HFF-Myc (cell line): ENCODE measurements at places on chromosomes 16 and 17.

- no peak for DNase-seq
These were observed 54.8 kb upstream of the MTMR4 start for GRCh38 chr17:58569196-58569595.

DNA sequence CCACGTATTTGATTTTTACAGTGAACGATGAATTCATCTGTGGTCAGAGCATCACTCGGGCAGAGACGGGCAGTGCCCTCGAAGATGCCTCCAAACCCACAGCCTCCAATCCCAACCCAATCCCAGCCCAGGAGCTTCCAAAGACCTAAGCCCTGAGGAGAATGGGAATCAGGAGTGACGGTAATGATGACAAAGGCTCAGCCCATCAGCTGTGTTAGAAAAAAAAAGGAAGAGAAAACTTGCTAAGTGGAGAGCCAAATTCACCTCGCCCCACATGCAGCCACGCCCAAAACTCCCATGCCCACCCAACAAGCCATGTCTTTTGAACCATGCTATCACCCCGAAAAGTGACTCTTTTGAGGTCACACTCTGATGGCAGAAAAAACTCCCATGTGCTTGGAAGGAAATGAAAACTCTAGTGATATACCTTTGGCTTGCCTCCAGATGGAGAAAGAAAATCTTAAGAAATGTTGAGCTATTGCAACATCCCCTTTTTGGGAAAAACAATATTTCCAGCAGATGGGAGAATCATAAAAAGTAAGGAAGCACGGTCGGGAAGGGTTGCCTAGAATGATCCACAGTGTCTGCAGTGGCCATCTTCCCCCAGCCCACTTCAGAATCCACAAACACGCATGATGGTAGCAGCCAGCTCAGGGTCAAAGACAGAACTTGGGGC lies 37.7 kb downstream of the XYLT1 start:
- no peak for DNase-seq

- no peak for DNase-seq
These were observed 111.7 kb downstream of the SPECC1 start for GRCh38 chr17:20120836-20121235.

- DNase-seq = no peak
These were observed 111.7 kb upstream of the FOXF1 start for GRCh38 chr16:86398622-86399021.

DNA sequence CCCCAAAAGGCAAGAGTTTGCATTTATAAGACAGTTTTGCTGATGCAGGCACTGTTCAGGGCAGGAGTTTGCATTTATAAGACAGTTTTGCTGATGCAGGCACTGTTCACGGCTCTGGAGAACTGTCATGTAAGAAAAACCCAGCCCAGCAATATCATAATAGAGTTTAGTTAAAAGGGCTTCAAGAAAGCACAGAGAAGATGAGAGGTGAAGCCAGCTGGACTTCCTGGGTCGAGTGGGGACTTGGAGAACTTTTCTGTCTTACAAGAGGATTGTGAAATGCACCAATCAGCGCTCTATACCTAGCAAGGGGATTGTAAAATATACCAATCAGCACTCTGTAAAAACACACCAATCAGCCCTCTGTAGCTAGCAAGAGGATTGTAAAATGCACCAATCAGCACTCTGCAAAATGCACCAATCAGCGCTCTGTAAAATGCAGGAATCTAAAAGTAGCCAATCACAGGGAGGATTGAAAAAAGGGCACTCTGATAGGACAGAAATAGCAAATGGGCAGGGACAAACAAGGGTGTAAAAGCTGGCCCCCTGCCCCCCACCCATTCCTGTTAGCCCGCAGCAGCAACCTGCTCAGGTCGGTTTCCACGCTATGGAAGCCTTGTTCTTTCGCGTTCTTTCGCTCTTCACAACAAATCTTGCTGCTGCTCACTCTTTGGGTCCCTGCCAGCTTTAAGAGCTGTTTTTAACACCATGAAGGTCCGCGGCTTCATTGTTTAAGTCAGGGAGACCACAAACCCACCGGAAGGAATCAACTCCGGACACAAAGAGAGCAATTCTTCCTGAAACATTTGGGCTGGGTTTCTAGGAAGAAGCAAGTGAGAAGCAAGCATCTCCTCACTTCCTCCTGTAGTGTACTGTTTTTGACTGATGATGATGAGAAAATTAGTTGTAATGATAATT lies 1.8 kb upstream of the CBX1 start:
- DNase-seq = no peak

DNA sequence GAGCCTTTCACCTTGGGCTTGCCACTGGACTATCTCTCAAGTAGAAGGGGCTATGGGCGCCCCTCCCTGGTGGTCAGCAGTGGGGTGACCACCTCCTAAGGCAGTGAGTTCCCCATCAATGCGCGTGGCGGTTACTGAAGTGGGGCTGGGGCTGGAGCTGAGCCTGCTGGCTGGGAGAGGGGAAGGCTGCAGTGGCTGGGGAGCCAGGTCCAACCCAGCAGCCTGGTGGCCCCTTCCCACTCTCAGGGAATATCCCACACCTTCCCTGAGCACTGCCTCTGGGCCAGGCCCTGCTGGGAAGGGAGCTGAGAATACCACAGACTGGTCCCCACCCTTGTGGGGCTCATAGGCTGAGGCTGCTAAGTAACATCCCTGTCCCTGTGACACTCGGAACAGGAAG lies 19.8 kb upstream of the MPRIP start:
- DNase-seq = no peak

GRCh38 chr17:43900858-43901754 lies 6.2 kb downstream of the MPP2 start:
- no peak for DNase-seq

GRCh38 chr16:81996664-81997509 lies 14.4 kb downstream of the SDR42E1 start:
- peak; percentile 20 for DNase-seq

GRCh38 chr16:89101303-89102040 lies 7.8 kb downstream of the ACSF3 start:
- no peak for DNase-seq

- no peak for DNase-seq
These were observed 95.7 kb downstream of the RAB11FIP4 start for GRCh38 chr17:31487063-31487647.

GRCh38 chr16:11329071-11329491 lies 16.2 kb upstream of the RMI2 start:
- no peak for DNase-seq

DNA sequence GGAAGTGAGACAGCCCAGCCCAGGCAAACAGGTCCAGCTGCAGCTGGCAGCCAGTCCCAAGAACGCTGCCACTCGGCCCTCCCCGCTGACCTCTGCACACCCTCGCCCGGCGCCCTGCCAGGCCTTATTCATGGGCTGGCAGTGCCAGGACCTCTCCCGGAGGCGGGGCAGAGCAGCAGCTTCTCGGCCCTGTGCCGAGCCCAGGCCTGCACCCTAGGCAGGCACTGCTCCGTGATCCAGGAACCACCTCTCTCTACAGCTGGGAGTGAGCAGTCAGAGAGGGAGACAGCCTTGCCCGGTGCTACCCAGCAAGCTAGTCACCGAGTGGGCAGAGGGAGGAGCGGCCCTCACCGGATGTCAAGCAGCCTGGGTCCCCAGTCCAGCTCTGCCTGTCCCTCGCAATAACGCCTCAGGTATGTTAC lies 79.9 kb upstream of the CBX4 start:
- DNase-seq = no peak

DNA sequence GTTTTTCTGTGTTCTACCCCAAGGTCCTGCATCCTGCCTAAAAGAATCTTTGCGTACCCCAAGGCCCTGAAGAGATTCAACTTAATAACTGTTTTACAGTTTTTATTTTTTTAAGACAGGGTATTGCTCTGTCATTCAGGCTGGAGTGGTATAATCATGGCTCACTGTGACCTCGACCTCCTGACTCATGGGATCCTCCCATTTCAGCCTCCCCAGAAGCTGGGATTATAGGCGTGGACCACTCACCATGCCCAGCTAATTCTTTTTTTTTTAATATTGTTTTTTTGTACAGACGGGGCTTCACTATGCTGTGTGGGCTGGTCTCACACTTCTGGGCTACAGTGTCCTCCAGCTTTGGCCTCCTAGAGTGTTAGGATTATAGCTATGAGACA lies 9.3 kb upstream of the FAAP100 start:
- no peak for DNase-seq

GRCh38 chr17:48023400-48024148 lies 14.0 kb downstream of the COPZ2 start:
- no peak for DNase-seq

GRCh38 chr17:76270127-76270592 lies 5.0 kb downstream of the UBALD2 start:
- no peak for DNase-seq

DNA sequence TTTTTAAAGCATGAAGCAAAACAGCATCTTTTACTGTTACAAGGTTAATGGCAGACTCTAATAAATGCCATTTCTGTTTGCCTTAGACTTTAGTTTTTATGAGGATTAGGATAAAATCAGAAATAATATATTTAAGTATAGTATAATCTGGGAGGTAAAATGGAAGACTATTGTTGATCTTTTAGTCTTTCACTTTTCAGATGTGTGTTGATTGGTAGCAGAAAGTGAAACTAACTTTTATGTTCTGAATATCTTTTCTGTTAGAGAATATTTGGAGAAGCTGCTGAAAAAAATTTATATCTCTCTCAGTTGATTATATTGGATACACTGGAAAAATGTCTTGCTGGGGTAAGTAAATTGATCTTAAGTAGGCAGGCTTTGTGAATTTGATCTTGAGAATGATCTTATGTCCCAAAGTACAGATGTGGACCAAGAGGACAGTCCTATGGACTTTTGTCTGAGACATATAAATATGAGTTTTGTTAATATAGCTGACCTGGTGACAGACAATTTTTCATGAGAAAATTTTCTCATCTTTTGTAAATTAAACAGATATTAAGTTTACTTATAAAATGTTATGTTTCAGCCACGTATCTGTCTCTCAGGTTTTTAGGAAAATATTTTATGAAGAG lies 64.1 kb downstream of the NF1 start:
- no peak for DNase-seq

GRCh38 chr17:19273731-19274130 lies 36.6 kb downstream of the EPN2 start:
- no peak for DNase-seq

- DNase-seq = no peak
These were observed 1.5 kb downstream of the RRAD start for GRCh38 chr16:66923866-66924265.

- no peak for DNase-seq
These were observed 7.8 kb upstream of the KIAA0513 start for GRCh38 chr16:85019659-85020245.

DNA sequence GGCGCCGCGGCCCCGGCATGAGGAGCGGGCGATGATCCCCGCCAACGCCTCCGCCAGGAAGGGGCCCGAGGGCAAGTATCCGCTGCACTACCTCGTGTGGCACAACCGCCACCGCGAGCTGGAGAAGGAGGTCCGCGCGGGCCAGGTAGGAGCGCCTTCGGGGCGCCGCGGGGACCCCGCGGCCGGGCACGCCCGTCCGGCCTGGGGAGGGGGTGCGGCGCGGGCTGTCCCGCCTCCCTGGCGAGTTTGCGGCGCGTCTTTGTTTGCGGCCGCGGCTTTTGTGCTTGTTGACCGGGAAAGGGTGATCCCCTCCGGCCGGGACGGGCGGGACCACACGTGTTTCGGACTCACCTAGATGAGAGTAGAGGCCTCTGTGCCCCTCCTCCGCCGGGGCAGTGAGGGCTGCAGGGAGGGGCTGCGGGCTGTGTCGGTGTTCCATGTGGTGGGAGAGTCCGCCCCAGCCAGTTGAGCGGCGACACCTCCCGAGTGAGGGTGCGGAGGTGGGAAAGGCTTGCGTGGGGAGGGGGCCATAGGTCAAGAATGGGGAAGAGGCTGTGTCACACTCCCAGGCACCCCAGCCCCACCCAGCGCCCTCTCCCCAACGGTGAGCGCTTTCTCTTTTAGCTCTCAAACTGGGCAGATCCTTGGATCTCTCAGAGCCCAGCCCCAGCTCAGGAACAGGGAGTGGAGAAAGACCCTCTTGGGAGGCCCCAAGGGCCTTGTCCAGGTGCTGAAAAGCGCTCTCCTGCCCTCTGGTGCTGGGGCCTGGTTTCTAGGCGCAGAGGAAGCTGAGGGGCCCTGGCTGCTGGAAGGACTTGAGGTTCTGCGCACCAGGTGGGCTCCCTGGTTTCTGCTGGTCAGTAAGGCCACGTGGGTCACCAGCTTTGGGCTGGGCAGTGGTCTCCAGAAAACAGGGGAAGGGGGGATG lies 923 bp downstream of the ANKRD13B start:
- DNase-seq = no peak

- DNase-seq = no peak
These were observed 61.2 kb upstream of the ABCC11 start for GRCh38 chr16:48308535-48308934.

DNA sequence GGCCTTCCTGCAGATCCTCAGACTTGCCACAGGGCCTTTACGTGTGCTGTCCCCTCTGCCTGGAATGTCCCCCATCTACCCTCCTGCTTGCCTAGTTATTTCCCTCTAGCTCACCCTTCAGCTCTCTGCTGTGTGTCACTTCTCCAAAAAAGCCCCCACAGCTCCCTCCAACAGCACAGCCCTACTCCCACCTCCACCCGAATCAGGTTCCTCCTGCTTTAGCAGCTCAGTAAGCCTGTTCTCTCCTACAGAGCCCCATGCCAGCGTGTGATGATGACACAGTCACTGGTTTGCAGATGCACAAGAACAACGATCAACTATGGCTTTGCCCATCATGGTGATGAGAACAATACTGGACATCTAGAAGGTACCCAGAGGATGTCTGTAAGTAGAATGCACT lies 7.1 kb upstream of the SAMD14 start:
- no peak for DNase-seq

- no peak for DNase-seq
These were observed 76.3 kb downstream of the USP32 start for GRCh38 chr17:60315650-60316049.

DNA sequence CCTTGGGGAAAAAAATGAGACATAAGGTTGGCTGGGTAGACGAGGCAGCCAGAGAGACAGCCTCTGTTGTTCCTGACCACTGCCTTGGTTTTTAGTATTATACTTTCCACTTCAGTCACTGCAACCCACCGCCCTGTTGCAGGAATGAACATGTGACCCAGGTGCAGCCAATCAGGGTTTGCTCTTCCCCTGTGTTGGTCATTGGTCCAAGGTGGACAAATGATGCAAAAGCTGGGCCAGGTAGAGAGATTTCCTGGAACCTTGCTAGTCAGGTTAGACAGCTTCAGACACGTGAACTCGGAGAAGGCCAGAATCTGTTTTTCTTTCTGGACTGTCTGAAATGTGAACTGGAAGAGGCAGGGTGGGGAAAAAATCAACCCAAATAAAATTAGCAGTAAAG lies 452.4 kb upstream of the RBFOX1 start:
- no peak for DNase-seq

DNA sequence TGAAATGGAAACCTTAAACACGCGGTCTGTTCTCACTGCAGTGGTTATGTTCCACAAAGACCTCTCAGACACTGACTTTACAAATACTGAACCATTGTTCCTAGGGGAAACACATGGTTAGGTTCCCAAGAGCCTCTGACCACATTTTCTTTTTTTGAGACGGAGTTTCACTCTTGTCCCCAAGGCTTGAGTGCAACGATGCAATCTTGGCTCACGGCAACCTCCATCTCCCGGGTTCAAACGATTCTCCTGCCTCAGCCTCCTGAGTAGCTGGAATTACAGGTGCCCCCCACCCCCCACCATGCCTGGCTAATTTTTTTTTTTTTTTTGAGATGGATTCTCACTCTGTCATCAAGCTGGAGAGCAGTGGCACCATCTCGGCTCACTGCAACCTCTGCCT lies 179.7 kb downstream of the RBFOX3 start:
- no peak for DNase-seq

- DNase-seq = no peak
These were observed at the start of gene MNT for GRCh38 chr17:2400877-2401425. Gene MNT, minus strand, starts transcription at chr17:2401060. Its CDS starts 348 bp downstream, at chr17:2400712.

- DNase-seq = no peak
These were observed 78.3 kb downstream of the RPA1 start for GRCh38 chr17:1907909-1908698.
